ENCODE measurements at places on chromosomes 2 and 18.

DNA sequence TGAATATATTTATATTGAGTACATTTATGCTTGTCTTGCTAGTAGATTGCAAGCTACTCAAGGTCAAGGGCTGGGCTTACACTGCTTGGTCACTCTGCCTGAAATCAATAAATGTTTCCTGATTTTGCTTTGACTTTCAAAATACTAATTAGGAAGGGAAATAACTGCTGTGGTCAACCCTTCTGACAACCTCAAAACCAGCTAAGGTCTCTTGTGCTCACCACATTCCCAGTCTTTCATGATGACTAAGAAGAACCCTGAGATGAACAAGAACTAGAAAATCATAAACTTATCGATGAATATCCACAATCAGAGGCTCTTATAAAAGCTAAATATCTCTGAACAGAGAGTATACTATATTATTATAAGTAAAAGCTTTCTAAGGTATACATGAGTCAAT is 33.3 kb downstream of the ABCB11 start:
- no peak for DNase-seq

GRCh38 chr2:74944987-74945787 is 13.3 kb upstream of the POLE4 start:
- no peak for DNase-seq

- DNase-seq, result no peak
Observed at GRCh38 chr2:165428926-165429325, 40.6 kb upstream of the CSRNP3 start.

GRCh38 chr2:85213404-85213803 is 80.2 kb downstream of the TCF7L1 start:
- no peak for DNase-seq

DNA sequence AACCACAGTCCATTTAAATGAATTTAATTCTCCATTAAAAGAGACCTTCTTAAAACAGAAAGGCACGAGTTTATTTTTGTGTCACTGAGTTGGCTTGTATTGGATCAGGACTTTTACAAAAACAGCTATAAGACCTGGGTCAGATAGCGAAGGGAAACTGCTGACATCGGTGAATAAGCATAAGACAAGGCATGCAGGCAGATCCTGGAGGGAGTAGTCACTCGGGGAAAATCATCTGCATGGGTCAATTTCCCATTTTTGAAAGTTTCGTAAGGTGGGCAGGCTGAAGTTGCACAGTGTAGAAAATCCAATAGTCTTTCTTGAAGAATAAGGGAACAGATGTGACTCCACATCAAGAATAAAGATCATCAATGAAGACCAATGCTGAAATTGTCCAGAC is 12.9 kb downstream of the IL36B start:
- no peak for DNase-seq
